ENCODE measurements at places on chromosomes 12 and 14.

DNA sequence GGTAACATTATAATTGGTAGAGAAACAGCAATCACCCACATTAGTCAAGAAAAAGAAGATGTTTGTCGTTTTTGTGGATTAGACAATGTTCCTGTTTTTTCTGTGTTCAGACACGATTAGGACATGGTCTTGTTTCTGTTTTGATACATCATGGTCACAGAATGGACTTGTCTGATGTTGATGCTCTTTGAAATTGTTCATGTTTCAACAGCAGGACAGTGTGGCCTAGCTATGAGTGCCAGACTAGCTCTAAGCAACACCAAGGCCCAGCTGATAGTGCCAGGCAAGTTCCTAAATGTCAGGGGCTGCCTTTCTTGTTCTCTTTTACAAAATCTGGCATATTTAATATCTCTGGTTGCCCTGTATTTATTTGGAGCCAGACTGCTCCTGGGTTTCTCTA lies 40.9 kb upstream of the TOMM20L start:
- no peak for DNase-seq

GRCh38 chr12:24743941-24744793 lies 204.7 kb downstream of the BCAT1 start:
- DNase-seq, result no peak

DNA sequence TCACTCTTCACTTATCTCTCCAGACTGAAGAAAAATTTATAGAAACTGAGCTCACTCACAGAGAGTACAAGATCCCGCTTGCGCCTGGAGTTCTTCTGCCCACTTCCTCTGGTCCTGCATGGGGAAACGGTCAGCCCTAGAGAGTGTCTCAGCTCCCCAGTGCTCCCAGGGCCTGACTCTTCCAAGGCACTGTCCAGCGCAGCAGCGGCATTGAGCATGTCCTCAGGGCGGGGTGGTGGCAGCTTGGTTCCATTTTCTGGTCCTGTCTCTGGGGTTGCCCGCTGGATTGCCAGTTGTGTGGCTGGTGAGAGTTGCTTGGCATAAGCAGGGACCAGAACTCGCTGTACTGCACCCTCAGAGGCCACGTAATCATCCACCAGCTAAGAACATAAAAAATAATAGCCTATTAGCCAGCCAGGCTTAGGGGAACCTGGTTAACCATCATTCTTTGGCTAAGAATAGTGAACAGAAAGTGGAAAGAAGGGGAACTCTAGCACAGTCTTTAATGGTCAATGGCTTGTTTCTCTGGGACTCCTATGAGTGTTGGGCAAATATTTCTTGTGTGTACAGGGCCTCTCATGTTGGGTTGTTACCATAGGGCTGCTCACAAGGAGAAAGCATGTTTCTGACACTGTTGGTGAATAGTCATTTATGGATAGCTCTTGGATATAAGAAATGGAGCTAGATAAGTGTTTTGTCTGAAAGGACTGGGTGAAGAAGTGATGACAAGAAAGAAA lies 13.7 kb upstream of the AJUBA start:
- no peak for DNase-seq

DNA sequence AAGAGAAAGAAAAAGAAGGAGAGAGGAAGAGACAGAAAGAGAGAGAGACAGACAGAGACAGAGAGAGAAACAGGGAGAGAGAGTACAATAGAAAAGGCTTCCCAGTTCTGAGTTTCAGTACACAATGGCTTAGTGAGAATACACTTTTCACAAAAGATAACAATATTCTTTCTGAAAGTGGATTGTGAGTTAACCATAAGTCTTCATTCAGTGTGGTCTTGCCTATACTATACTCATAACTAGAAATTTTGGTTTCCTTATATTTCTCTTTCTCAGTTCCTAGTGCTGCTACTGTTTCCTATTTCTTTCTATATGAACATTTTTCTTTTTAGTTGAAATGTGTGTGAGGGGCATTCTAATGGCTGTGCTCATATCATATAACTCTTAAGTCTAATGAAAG lies 9.3 kb downstream of the CD163L1 start:
- no peak for DNase-seq

DNA sequence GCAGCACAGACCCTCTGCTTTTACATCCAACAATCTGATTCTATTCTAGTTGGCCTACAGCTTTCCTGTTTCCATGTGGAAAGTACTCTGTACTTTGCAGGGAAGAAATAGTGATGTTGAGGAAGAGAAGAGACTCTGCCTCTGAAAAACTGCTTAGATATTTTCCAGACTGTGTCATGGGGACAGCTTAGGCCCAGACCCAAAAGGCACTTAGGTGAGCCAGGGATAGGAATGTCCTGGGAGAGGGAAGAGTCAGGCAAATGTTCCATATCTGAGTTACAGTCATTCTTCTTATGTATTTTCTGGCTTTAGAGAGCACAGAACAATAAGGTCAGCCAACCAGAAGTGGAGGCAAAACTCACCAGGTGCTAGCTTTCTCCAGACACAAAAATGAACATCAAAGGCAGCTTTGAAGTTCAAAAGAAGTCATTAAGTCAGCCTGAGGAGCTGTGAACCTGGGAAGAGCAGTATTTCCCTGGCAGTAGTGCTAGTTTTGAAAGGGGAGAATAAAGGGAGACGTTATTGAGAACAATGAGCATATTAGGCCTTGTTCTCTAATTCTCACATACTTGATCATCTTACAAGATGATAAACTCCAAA lies 199.7 kb upstream of the LMNTD1 start:
- no peak for DNase-seq

GRCh38 chr14:54881235-54881760 lies 21.3 kb downstream of the GCH1 start:
- no peak for DNase-seq

DNA sequence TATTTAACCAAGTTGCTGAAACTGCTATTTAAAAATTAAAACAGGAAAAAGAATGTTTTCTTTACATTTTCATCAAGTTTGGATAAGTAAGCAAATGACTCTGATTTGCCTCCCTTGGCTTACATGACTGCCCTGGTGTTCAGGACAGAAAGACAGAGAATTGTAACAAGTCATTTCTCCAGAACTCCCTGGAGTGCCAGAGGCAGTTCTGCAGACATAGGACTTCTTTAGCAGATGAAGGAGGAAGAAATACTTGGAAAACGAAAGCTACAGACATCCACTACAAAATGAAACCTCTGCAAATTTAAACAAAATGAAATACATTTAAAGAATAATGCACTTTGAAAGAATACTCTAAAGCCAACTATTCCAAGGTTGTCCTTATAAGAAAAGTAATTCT lies 253.9 kb downstream of the LRFN5 start:
- DNase-seq, result no peak

DNA sequence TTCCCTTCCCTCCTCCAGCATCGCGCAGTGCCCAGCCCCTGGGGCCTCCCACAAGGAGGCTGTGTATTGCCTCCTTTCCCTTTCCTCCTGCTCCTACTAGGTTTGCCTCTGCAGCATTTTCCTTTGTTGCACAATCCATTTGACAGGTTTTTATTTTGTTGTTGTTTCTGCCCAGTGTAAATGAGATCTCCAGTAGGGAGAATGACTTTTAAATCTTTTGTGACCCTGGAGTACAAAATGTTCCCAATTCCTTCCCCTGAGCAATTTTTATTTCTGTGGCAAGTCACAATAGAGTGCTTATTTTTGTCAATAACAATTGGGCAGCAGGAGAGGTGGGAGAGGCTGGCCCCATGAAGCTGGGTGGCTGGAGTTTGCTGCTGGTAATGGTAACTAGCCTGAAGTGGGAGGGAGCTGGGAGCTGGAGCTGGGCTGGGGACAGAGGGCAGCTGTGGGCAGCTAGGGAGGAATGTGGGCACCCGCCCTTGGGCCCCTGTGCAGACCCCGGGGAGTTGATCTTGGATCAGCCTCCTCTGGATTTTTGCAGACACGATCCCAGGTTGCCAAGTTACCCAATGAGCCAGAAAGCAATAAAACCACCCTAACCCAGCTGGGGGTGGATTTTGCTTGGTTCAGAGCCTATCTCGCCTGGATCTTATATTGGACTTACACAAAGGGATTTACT lies 160.1 kb downstream of the KTN1 start:
- DNase-seq, result no peak

- no peak for DNase-seq
These were observed 138.1 kb downstream of the BCL11B start for GRCh38 chr14:99133636-99134515.

- DNase-seq, result no peak
These were observed 103.7 kb upstream of the IFNG-AS1 start for GRCh38 chr12:67885375-67886169.

DNA sequence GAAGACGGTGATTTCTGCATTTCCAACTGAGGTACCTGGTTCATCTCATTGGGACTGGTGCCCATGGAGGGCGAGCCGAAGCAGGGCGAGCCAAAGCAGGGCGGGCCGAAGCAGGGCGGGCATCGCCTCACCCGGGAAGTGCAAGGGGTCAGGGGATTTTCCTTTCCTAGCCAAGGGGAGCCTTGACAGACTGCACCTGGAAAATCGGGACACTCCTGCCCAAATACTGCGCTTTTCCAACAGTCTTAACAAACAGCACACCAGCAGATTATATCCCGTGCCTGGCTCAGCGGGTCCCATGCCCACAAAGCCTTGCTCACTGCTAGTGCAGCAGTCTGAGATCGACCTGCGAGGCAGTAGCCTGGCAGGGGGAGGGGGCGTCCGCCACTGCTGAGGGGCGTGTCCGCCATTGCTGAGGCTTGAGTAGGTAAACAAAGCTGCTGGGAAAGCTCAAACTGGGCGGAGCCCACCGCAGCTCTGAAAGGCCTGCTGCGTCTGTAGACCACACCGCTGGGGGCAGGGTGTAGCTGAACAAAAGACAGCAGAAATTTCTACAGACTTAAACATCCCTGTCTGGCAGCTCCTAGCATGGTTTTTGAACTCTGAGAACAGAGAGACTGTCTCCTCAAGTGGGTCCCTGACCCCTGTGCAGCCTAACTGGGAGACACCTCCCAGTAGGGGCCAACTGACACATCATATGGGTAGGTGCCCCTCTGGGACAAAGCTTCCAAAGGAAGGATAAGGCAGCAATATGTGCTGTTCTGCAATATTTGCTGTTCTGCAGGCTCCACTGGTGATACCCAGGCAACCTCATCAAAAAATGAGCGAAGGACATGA lies 77.2 kb downstream of the BAZ1A start:
- DNase-seq, result no peak

DNA sequence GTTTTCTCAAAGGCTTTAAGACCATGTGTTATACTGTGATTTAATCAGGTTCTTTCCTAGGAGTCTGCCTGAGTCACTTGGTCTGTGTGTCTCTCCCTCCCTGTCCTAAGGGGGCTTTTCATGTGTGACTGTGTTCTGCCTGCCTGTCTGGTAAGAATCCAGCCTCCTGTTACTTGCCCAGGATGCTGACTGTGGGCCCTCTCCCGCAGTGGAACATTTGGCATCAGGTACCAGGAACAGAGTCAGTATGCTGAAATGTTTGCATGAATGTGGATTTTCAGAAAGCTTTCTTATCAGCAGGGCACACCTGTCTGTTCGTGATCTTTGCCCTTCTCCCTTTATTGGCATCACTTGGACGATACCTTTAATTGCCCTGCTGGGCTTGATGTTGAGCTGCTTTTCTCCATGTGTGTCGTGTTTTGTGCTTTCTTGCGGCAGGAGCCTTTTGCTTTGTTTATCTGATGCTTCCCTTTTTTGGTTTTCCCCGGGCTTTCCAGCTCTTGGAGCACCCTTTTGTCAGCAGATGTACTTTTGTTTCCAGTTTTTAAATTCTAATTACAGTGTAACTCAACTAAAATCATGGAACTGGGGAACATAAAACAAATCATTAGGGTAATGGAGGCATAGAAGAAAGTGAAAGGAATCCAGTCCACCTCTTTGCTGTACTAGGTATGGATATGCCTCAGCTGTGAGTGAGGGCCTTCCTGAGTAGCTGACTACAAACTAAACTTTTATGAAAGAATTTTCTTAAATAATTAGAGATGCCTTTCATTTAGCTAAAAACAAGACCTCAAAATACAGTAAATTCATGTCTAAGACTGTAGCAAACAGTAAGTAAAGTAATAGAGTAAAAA lies 72.5 kb downstream of the TRAF3 start:
- no peak for DNase-seq

DNA sequence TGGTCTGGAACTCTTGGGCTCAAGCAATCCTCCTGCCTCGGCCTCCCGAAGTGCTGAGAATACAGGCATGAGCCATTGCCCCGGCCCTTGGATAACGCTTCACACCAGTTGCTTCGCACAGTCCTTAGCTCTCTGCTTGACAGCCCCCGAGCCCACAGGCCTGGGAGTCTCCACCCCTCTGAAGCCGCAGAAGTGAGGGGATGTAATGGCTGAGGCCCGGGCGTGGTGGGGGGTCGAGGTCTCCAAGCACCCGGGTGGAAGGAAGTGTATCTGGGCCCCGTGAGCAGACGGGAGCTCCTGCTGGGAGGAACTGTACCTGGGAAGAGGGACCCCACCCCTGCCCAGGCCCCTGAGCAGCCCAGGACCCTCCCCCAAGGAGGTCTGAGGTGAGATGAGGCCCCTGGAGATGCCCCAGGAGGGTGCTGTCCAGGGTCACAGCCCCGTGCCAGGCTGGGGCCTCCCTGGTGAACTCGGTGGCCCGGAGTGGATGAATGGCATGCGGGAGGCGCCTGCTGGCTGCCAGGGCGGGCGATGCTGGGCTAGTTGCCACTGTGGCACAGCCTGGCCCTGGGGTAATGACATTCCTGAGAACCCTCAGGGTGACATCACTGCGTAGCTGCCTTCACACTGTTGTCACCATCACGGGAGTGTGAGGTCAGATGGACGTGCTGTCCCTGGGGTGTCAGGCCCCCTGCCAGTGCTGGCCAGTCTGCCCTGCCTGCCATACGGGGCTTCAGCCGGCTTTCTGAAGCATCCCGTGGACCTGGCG lies 48.9 kb downstream of the KIF26A start:
- DNase-seq, result no peak

- DNase-seq, result no peak
These were observed 14.9 kb downstream of the COCH start for GRCh38 chr14:30889244-30889594.

DNA sequence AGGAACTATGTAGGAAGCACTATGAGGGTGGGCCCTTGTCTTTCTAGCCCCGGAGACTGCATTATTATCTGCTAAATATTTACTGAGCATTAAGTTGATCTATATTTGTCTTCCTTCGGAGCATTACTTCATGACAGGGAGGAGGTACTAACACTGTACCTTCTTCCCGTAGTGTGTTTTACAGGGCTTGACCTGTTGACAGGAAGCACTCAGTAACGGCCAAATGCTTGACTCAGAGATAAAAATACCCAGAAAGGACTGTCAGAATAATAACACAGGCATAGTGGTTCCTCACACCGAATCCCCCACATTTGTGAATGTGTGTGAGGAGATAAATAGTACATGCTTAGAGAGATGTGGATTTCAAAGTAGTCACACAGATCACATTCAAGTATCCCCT lies 466.6 kb downstream of the EGLN3 start:
- no peak for DNase-seq

GRCh38 chr14:104386151-104386841 lies 193.3 kb upstream of the C14orf180 start:
- DNase-seq, result no peak

GRCh38 chr14:22409006-22409405 lies 180.0 kb downstream of the DAD1 start:
- DNase-seq, result no peak

DNA sequence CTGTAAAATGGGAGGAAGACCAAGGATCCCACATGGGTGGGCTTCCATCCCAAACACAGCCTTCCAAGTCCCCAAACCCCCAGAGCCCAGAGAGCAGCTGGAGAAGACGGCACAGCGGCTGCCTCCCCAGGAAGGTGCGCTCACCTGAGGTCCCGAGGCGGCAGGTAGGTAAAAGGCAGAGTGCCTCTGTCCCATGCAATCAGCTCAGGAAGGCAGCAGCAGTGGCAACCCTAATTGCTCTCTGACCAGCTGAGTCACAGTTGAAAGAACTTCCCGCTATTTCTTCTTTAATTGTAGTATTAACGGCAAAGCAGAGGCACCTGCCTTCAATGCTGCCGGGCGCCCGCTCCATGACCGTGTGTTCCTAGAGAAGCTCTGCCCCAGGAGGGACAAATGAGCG lies 91.1 kb upstream of the BCL11B start:
- no peak for DNase-seq

All from activated CD8-positive, alpha-beta memory T cell treated with anti-CD3 and anti-CD28 coated beads for 4 hours (primary cell).